ENCODE measurements at places on chromosomes 6 and 20.

DNA sequence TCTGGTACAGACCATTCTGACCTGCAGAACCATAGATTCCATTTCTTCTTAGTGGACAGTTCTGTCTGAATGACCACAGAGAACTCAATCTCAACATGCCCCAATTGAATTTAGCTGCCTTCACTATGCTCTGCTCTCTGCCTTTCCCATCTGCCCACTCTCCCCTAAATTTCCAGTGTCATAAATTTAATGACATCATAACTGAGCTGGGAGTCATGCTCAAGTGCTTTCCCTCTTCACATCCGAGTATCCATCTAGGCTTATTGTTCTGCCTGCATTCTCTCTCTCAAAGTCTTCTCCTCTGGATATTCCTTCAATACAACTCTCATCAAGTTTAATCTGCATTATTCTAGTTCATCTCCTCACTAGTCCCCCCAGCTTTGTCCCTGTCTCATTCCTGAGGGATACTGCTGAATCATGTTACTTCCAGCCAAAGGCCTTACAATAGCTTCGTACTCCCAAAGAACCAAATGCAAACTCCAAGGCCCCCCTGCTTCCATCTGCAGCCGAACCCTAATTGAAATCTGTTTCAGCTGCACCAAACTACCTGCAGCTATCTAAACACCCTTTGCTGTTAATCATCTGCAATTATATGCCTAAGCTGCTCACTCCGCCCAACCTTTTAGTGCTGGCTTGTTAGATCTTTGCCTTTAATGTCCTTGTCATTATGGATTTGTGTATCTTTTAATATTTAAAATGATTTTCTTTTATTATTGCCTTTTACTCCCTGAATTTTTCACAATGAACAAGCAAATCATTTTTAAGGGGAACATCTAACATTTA lies 46.1 kb downstream of the SLC35B3 start:
- no peak for DNase-seq

- DNase-seq = no peak
These were observed 5.8 kb upstream of the HMGCLL1 start for GRCh38 chr6:55584654-55585354.

DNA sequence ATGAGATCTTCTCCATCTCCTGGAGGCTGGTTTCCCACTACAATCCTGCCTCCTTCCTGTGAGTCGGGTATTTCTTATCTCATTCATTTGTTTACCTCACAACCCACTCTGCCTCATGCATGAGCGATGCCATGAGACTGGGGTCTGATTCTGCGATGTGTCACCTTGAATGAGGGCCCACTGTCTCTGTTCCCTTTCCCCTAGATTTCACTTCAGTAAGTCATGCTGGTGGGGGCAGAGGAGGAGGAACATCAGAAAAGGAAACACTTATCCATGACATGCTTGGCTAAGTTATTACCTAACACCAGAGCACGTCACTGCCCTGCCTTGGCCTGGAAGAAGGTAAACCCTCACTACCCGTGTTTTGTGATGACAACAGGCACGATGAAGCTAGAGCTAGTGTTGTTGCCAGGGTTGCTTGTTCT lies 337.4 kb upstream of the PRDM1 start:
- DNase-seq = no peak

- no peak for DNase-seq
These were observed 28.6 kb downstream of the CST8 start for GRCh38 chr20:23519556-23519955.

DNA sequence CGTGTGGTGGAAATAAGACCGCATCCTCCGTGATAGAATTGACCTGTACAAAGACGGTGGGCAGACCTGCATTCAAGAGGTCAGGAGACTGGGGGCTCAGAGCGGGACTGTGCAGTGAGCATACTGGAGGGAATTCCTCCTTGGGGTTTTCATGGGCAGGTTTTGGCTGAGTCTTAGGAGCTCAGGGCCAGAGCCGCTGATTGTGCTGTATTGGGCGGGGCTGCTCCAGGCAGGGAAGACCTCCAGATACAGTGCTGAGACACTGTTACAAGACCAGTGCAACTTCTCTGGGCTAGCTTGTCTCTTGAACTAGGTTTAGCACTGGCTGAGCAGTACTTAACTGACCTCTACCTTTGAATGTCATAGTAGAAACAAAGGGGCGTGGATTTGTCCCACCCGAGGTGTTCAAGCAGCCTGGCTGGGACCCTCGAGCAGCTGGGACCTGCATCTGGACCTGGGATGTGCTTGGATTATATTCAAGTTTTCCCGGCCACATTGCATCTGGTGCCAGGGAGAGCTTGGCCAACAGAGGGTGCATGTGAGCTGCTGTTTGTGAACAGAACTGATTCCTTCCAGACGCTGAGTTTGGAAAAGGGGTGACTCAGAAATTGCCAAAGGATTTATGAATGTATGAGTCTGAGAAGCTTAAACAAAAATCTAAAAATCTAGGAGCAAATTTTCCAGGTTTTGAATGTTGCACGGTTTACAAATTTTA lies 33.4 kb upstream of the SLC22A1 start:
- no peak for DNase-seq

GRCh38 chr6:104477569-104477968 lies 382.1 kb downstream of the HACE1 start:
- DNase-seq = no peak

DNA sequence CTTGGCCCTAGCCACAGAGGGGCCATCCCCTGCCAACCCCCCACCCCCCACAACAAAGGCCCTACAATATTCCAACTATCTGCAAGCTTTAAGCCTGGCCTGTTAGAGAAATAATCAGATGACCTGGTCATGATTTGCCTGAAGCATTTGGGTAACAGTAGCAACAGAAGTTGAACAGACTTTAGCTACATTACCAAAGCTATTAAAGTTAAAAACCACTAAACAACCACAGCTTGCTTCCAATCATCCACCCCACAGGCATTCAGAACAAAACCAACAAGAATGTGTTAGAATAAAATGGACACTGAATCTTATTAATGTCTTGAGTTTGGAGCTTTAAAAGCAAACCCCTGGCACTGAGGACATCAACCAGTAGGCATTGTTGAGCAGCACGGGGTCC lies 250.9 kb downstream of the LRFN2 start:
- DNase-seq = no peak

DNA sequence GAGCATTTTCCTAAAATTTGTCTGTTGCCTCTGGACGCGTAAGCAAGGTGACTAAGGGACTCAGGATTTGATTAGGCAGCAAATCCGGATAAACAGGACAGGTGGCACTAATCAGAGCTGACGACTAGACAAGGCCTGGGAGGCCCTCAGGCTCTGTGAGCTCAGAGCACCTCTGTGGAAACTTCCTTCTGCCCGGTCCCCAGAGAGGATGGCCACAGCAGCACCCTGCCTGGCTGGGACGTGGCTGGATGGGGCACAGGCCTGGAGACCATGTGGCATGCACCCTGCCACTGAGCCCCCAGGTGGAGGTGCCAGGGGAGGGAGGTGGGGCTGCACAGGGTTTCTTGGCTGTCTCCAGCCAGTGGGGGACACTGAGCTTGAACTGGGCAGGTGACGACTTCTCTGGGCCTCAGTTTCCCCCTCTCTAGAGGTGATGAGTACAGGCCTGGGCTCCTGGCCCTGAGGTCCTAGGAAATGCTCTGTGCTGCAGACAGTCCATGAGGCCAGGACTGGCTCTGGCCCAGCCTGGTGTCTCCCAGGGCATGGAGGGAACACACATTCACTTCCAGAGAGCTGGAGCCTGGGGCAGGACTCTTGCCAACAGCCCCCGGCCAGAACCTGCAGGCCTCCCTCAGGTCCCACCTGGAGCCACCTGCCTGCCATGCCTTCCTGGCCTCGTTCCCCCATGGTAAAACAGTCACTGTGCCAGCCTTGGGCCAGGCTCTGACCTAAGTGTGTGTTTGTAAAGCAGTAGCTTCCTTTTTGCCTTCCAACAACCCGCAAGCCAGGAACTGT lies 39.6 kb upstream of the STX16 start:
- DNase-seq = no peak

GRCh38 chr20:47568019-47568418 lies 66.3 kb downstream of the NCOA3 start:
- DNase-seq = no peak

- no peak for DNase-seq
These were observed 63.7 kb upstream of the PTPN1 start for GRCh38 chr20:50446351-50447101.

- no peak for DNase-seq
These were observed 194.4 kb downstream of the BTBD3 start for GRCh38 chr20:12112089-12112474.

- no peak for DNase-seq
These were observed 71.9 kb downstream of the OPN5 start for GRCh38 chr6:47853766-47854165.

DNA sequence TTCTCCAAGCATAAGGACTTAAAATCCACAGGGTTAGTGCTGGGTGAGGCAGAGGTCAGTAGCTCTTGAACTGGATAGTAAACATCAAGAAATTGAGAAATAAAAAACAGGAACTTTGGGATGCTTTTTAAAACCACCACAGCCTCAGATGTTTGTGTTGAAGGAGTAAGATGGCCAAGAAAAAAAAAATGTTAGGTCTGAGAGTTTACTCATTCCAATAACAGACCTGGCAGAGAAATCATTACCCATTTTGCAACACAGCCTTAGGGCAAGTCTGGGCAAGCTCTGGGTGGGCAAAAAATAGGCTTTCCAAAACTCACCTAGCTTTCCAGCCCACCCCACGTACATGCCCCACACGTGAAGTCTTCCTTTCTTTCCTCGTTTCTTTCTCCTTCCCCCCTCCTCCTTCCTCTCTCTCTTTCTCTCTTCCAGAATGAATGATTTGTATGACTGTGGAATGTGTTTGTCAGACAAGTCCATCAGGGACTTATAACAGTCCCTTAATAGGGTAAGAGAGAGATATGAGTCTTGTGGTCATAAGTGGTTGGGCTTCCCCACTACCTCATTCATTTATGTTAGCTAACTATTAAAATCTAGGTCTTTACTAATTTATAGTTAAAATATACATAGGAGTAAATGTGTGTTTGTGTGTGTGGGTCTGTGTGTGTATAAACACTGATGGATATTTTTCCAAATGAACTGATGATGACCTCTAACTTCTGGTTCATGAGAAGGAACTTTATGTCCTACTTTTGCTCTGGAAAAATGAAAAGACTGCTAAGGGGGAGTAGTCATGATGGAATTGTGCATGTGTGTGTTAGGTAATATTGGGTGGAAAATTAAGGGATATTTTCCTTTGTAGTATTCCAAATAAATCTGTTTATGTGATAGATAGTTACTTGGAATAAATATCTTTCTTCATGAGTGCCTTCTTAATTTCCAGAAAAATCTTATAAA lies 18.0 kb upstream of the DSE start:
- no peak for DNase-seq

DNA sequence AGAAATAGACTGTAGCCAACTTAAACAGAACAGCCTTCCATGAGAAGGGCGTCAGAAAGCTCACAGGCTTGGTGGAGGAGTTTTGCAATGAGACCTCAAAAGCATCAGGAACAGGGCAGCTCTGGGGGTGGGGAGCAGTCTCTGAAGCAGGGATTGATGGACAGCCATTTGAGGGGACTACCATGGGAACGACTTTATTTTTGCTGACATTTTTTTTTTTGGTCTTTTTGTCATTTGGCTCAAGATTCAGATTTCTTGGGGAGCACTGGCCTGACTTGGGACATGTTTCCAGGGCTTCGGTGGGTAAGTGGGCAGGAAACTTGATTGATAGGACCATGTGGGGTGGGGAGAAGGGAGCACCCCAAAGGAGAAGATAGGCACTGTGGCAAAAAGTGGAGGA lies 32.1 kb upstream of the SCP2D1 start:
- no peak for DNase-seq

- no peak for DNase-seq
These were observed 8.8 kb downstream of the C20orf202 start for GRCh38 chr20:1212023-1212422.

DNA sequence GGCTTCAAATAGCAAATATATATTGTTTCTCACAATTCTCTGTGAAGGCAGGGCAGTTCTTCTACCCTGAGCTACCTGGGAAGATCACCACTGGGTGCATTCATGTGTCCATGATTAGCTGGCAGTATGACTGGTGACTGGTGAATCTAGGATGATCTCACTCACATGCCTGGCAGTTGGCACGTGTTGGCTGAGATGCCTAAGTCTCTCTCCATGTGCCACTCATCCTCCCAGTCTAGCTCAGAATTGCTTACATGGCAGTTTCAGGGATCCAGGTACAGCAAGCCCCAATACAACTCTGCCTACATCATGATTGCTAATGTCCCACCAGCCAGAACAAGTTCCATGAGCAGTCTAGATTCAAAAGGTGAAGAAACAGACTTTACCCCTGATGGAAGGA lies 346.8 kb upstream of the CNR1 start:
- DNase-seq = no peak

- DNase-seq = peak; percentile 41
These were observed 868 bp downstream of the SRSF3 start for GRCh38 chr6:36594816-36595643.

DNA sequence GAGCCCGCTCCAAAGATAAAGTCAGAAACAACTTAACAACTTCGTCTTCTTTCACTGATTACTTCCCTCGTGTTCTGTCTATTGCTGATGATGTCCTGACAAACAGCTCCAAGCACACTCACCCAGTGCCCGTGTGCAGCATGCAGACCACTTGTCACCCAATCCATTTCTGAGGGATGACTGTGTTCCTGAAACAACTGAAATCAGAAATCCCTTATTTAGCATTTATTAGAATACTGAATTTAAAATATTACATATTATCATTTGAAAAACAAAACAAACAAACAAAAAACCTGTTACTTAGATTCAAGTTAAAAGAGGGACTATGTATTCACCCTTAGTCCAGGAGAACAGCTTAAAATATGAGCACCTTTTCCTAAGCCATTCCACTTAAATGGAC lies 223.7 kb upstream of the QKI start:
- DNase-seq = no peak

DNA sequence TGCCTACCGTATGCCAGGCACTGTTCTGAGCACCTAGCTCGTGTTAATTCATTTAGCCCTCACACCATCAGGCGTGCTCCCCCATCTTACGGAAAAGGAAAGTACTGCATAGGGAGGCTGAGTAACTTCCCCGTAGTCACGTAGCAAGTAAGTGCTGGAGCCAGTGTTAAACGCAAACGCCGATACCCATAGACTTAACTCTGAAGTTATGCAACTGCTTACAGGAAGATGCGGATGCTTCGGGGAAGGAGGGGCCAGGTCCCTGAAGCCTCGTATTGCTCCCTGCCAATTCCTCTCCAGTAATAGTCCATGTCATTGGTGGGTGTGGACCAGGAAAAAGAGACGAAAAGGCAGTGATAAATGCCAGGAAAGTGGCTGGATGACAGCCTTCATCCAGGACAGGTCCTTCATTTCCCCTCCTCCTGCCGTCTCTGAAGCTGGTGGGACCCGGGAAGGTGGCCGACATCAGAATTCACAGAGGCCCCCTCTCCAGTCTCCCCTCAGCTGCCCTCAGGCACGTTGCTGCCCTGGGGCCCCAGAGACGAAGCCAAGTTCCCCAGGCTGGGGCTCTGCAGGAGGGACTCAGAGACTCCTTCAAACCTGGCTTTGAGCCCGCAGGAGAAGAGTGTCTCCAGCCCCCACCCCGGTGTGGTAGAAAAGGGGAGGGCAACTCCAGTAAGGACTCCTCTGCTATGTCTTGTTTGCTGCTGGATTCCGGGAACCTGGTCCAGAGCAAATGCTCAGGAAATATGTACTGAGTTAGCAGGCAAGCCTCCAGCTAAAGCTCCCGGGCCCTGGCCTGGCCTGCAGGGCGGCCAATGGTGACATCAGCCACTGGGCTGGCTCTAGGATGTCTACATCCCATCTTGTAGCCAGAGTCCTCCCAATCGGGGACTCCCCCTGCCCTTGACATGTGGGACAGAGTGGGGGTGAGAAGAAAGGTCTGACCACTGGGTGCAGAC lies 37.8 kb downstream of the RAB44 start:
- no peak for DNase-seq

Measured in left renal cortex interstitium (tissue), 4 donors.